GM06990 (cell line): ENCODE measurements at places on chromosomes 1 and 21.

DNA sequence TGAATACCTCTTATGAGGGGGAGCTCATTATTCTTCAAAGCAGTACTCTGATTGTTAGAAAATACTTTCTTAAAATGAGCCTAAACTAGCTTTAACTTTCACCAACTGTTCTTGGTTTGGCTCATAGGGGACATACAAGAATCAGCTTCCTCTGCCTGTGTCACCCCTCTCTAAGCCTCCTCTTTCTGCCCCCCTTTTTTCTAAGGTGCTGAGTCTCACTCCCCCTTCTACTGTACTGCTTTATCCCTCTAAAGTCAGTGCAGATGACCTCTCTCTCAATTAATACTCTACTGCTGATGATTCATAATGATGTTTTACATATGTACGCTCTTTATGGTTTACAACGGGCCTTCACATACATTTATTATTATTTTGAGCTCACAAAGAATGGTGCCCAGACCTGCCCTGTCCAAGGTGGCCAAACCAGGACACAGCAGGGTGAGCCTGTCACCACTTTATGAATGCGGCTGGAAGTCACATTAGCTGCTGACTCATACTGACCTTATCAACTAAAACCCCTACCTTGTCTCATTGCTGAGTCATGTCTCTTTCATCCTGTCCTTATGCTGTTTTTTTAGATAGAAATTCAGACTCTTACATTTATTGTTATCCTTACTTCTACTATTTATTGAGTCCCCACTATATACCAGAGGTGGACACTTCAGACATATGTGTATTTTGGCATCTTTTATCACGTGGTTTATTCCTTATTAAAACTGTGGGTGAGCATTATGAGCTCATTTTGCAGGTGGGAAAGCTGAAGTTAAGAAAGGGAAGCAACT, 126.9 kb downstream of the RNF220 start:
- peak; percentile 24 for DNase-seq

- DNase-seq: no peak
Measured at GRCh38 chr1:87208931-87209330, 119.7 kb upstream of the LMO4 start.

DNA sequence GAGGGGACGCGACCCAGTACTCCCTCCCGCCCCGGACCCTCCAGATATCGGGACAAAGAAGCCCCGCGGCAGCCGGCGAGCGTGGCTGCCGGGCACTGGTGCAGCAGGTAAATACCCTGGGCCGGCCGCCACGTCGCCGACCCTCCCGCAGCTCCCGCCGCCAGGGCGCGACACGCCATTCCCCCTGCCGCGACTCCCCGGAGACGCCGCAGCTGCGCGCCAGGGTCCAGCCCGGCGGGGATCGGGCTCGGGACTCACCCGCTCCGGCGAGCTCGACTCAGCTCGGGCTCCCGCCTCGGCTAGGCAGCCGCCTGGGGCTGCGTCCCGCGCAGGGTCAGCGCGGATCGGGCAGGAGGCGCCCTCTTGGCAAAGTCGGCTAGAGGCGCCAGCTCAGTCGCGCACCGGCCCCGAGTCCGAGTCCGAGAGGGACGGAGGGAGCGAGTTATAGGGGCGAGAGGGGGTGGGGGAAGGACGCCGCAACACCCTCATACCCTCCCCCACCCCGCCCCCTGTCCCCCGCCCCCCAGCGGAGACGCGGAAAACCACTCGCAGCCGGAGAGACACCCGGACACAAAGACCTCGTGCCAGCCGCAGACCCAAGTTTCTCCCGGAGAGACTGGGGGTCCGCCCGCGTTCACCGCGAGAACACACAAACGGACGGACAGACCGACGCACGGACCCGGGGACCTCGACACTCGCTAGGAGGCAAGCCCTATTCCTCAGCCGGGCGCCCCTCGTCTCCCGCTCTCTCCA, 985 bp downstream of the SYT6 start:
- DNase-seq: no peak

DNA sequence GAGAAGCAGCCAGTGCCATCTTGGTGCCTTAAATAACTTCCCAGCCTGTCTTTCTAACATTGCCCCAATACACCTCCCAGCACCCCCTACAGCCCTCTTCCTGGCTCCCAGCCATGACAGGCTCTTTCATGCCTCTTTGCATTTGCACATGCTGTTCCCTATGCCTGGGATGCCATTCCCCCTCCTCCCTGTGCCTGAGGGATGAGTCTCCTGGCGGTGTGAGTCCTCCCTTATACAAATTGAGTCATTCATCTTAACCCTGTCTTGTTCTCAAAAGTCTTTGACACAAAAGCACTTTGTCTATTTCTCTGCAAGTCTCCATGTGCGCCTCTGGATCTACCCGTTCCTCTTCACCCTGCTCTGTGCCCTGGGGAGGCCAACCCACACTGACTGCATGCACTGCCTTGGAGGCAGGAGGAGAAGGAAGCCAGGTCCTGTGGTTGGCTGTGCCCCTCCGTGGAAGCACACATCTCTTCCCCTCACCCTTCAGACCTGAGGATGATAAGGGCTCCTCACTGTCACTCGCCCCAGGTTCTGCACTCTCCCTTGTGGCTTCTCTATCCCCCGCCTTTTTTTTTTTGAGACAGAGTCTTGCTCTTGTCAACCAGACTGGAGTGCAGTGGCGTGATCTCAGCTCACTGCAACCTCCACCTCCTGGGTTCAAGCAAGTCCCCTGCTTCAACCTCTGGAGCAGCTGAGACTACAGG, 25.1 kb downstream of the CDCP2 start:
- DNase-seq: no peak

DNA sequence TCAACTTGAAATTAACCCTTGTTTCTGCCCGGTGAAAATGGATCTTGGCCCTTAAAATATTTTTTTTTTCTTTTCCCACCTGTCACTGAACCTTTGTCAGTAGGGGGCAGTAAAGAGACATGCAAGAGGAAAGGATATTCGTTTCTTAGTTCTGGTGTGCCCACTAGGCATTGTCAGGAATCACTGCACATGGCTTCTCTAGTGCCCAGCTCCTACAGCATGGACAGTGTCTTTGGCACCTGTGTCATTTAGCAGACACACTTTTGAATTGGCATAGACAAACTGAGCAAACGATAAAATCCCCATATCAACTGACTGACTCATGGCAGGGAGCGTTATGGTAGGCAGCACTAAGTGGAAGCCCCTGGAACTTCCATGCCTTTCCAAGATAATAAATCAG, 1048.1 kb downstream of the BRINP3 start:
- no peak for DNase-seq

DNA sequence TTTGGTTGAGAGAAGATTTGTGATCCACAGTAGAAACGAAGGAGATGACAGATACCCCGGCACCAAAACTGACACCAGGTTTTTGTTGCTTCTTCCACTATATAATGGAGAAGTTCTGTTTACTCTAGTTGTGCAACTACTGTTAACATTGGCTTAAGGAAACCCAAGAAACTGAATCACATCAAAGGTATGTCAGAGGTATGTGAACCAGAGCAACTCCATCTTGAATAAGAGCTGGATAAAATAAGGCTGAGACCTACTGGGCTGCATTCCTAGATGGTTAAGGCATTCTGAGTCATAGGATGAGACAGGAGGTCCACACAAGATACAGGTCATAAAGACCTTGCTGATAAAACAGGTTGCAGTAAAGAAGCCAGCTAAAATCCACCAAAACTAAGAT, 173.7 kb upstream of the CAMK1G start:
- no peak for DNase-seq

GRCh38 chr1:54299037-54299436, 99.1 kb downstream of the MRPL37 start:
- no peak for DNase-seq

GRCh38 chr1:15997637-15998280, 6.3 kb upstream of the SRARP start:
- no peak for DNase-seq

GRCh38 chr1:41883507-41883906, 35.2 kb downstream of the HIVEP3 start:
- no peak for DNase-seq

GRCh38 chr1:3430820-3431219, 23.6 kb upstream of the ARHGEF16 start:
- no peak for DNase-seq

GRCh38 chr1:160483505-160484185, 39.4 kb downstream of the SLAMF6 start:
- no peak for DNase-seq

DNA sequence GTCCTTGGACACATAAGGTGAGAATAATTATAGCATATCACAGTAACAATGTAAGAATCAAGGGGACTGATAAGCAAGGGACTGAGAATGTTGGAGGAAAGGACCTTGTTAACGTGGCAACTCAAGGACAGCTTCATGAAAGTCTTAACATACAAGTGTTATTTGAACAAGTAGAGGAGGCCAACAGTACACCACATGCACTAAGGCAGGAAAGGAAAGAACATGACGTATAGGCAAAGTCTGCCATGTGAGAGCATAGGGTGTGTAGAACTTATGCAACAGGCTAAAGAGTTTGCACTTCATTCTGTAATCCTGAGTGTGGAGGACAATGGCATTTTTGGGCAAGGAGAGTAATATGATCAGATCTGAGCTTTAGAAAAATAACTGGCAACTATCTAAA, 33.3 kb upstream of the DIRAS3 start:
- DNase-seq: no peak

GRCh38 chr1:16625497-16626408, 12.4 kb upstream of the NBPF1 start:
- no peak for DNase-seq
